ENCODE measurements at places on chromosomes 7 and 10.

DNA sequence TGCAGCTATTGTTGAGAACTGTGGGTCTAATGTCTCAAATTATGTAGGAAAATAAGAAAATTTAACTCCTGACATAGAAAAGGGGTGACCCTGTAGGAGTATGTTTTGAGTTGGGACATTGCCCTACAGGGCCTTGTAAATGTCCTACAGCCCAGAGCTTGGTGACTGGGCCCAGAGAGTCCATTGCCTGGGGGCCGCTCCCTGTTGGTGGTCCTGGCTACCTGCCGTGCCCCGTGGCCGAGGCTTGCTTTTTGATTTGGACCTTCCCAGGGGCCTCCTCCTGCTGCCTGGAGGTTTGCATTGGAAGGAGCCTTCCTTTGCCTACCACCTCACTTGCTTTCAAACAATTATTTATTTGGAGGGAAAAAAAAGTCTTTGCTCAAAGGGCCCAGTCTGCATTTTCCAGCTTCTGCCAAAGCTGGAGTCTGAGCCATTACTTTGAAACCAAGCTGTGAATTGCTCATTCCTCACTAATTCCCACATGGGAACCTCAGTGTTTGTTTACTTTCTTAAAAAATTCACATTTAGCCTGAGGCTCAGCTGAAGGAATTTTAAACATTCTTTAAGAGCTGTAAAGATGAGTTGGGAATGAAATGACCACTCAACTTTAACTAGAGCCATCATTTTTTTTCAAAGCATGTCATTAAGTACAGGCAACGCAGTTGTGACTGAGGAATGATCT is 355.0 kb downstream of the GLRX3 start:
- H3K4me3 ChIP-seq: no peak overlapping the region
- H3K36me3 ChIP-seq: no peaks in the 10 kb centered on the region
- no peak overlapping the region for H3K27ac ChIP-seq
- H3K4me1 ChIP-seq: no peaks in the 10 kb centered on the region

- no peak overlapping the region for H3K4me3 ChIP-seq
- no peaks in the 10 kb centered on the region for H3K36me3 ChIP-seq
- no peaks in the 10 kb centered on the region for H3K4me1 ChIP-seq
- H3K27me3 ChIP-seq: no peaks in the 10 kb centered on the region
- no peak overlapping the region for H3K27ac ChIP-seq
Observed at GRCh38 chr10:132360766-132361447, 28.9 kb downstream of the LRRC27 start.

GRCh38 chr7:154960063-154960790 is 42.7 kb downstream of the PAXIP1 start:
- no peak overlapping the region for H3K4me3 ChIP-seq
- H3K4me1 ChIP-seq: no peaks in the 10 kb centered on the region
- no peak overlapping the region for H3K27ac ChIP-seq

- no peak overlapping the region for H3K27ac ChIP-seq
- H3K4me3 ChIP-seq: no peak overlapping the region
- DNase-seq: no peak
- H3K36me3 ChIP-seq: no peaks in the 10 kb centered on the region
- H3K4me1 ChIP-seq: no peaks in the 10 kb centered on the region
Observed at GRCh38 chr10:127216786-127217185, 20.4 kb upstream of the INSYN2A start.

DNA sequence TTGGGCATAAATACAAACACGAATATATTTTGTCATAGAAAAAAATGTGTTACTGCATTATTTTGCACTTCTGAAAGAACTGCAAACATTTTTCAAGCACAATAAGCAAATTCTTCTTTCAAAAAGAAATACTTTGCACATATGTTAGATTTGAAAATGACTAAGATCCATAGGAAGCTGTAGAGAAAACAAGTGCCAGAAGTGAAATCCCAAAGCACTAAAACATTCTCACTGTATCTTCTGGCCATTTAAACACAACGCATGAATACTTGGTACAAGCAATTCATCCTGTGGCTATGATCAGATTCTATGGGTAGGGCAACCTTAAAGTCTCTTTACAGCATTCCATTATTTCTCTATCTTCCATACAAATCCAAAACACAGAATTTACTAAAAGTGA is 225.4 kb upstream of the IMMP2L start:
- H3K4me1 ChIP-seq: no peaks in the 10 kb centered on the region
- no peaks in the 10 kb centered on the region for H3K36me3 ChIP-seq
- no peak for DNase-seq
- no peaks in the 10 kb centered on the region for H3K27me3 ChIP-seq
- H3K27ac ChIP-seq: no peak overlapping the region
- H3K4me3 ChIP-seq: no peak overlapping the region

DNA sequence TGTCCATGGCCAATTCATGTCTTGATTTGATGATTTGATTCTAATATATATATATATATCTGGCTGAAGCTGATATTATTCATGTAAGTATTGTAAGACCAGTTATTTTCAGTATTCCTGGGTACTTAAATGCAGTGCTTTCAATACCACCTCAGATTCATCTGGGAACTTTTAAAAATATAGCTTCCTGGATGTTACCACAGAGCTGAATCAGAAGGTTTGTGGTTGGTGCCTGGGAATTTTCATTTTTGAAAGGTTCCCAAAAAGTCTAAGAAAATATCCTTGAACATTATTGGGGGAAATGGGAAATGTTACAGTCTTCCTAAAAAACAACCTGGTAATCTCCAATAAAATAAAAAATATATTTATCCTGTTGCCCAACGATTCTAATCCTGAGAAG is 10.7 kb upstream of the PPP3CB start:
- no peak overlapping the region for H3K4me3 ChIP-seq
- no peaks in the 10 kb centered on the region for H3K4me1 ChIP-seq
- no peak for DNase-seq
- no peaks in the 10 kb centered on the region for H3K36me3 ChIP-seq
- no peaks in the 10 kb centered on the region for H3K27me3 ChIP-seq

GRCh38 chr7:4816419-4817080 is 41.1 kb downstream of the AP5Z1 start:
- no peaks in the 10 kb centered on the region for H3K36me3 ChIP-seq
- no peak overlapping the region for H3K27ac ChIP-seq
- H3K27me3 ChIP-seq: no peaks in the 10 kb centered on the region
- no peak for DNase-seq

DNA sequence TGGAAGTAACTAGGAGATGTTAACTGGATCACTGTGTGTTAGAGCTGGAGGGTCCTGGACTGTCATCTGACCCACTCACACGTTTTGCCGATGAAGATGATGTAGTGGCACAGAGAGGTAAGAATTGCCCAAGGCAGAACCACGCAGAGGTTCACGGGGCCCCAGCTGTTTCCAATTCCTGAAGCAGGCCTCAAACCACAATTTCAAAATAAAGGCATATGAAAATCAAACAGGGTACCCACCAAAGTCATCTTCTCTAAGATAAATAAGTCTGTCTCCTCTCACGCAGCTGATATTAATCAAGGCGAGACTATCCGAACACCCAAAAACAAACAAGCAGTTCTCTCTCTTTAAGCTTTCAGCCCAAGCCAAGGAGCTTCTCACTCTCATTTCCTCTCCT is 113.3 kb upstream of the JCAD start:
- no peak overlapping the region for H3K4me3 ChIP-seq
- no peaks in the 10 kb centered on the region for H3K27me3 ChIP-seq
- H3K27ac ChIP-seq: no peak overlapping the region
- DNase-seq: no peak
- no peaks in the 10 kb centered on the region for H3K4me1 ChIP-seq
- H3K36me3 ChIP-seq: no peaks in the 10 kb centered on the region
